ENCODE measurements at places on chromosomes 2 and 18.

DNA sequence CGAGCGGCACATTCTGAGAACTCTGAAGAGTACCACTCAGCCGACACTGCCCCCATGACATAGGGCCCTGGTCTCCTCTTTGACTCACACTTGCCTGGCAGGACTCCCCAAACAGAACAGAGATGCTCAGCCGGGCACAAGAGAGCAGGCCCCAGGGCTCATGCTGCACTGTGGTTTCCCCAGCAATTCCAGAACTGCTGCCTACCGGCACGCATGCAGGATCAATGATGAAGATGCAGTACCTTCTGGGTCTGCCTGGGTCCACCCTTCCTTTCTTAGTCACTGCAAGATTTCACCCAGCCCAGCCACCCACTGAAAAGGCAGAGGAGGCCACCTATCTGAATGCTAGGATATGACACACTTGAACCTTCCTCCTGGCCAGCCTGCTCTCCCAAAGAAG lies 49.4 kb downstream of the BCL11A start:
- no peak for DNase-seq

- no peak for DNase-seq
These were observed 310.8 kb downstream of the PIEZO2 start for GRCh38 chr18:10838553-10838952.

GRCh38 chr18:26941584-26941983 lies 76.1 kb upstream of the AQP4 start:
- no peak for DNase-seq

- DNase-seq: no peak
These were observed 40.3 kb upstream of the PKDCC start for GRCh38 chr2:42007551-42007950.

DNA sequence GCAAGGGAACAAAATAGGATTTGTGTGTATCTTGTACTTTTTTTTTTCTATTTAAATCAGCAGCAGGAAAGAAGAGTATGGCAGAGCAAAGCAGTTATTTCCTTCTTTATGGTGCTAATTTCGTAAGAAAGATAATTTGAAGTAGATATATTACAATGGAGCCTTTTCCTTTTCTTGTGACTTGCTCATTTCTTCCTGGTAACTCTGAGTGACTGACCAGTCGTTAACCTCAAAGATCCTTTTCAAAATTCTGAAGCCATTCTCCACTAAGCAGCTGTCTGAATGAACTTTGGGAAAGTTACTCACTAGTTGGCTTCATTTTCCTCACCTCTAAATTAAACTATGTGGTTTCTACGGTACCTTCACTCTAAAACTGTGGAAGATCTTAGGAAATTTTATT lies 24.6 kb downstream of the AFTPH start:
- DNase-seq: no peak

GRCh38 chr2:105290981-105291660 lies 38.4 kb downstream of the TGFBRAP1 start:
- no peak for DNase-seq

DNA sequence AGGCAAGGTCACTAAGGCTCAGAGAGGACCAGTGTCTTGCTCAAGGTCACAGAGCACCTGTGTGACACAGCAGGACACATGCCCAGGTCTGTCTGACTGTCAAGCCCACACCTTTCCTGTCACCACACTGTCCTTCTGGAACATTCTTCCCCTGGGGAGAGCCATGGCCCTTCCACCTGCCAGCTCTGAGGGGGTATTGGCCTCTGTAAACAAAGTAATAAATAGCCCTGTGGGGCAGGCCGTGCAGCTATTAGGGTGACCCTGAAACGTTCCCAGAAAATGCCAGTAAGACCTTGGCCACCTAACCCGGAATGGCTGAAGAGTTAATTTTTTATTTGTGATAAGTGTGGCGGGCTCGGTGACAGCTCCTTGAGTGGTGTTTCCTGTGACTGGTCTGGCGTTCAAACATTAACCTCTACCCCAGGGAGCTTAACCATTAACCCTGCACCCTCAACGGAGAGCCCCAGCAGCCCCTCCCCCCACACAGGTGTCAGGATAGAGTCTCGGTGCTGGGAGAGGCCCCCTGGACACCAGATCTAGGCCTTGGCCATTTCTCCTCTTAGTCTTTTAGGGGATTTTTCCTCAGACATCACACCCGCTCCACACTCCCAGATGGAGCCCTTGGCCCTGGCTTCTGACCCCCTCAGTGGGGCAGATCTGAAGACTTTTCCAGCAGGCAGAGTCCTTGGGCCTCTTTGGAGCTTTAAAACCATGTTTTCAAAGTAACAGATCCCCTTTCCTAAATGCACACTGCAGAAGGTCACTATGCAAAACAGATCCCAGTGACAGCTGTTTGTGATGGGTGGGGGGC lies 36.6 kb downstream of the SCTR start:
- DNase-seq: no peak

- DNase-seq: no peak
These were observed 1875.2 kb upstream of the PIK3C3 start for GRCh38 chr18:40079786-40080185.

DNA sequence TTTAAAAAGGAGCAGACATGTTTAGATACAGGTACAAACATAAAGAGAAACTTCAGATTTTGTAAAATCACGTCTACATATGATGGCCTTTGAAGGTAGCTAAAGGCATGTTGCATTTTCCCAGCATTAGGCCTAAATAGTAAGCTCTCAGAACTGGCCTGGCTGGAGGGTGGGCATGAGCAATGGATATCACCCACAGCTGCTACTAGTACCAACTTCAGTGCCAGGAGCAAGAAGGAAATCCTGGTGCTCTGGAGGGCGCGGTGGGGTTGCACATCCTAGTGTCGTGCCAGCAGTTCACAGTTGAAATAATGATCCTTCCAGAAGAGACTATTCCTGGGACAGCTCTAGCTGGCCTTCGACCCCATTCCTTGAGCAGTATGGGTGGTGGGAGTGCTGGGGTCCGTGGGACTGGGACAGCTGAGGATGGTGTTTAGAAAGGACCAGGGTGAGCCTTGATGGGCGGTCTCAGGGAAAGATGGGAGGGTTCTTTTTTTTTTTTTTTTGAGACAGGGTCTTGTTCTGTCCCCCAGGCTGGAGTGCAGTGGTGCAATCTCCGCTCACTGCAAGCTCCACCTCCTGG lies 4.9 kb downstream of the DES start:
- no peak for DNase-seq

DNA sequence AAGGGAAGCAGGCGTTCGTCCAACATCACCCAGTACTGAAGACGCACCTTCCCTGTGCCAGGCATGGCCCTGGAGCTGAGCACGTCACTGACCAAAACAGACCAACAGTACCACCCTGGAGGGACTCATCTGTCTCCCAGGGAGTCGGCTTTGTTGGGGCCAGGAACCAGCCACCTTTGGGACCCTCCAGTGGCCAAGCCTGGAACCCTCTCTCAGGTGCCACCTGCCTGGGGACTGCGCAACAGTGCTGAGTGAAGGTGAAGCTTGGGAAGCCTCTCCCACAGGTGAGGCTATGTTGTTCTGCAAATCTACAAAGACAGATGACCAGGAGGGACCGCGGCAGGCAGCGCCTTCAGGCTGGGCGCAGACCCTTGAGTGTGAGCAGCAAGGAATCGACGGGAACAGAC lies 91.4 kb upstream of the OTOS start:
- no peak for DNase-seq

DNA sequence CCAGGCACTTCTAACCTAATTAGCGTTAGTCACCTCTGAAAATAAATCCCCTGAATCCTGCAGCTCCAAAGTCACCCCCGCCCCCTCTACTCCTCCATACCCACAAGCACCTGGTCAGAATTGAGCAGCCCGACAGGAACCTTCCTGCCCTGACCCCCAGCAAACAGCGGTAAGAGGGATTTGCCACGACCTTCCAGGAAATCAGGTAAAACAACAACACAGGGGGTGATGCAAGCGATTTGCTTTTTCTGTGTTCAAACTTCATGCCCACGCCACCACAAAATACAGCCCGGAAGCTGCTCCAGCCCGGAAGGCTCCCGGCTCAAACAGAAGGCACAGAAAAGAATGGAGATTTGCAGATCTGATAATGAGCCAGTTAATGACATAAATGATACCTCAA lies 367.1 kb downstream of the GPD2 start:
- no peak for DNase-seq

- DNase-seq: no peak
These were observed 19.7 kb upstream of the SH3RF3 start for GRCh38 chr2:109109342-109109741.

GRCh38 chr2:44655401-44655864 lies 286.1 kb upstream of the SIX3 start:
- DNase-seq: no peak

DNA sequence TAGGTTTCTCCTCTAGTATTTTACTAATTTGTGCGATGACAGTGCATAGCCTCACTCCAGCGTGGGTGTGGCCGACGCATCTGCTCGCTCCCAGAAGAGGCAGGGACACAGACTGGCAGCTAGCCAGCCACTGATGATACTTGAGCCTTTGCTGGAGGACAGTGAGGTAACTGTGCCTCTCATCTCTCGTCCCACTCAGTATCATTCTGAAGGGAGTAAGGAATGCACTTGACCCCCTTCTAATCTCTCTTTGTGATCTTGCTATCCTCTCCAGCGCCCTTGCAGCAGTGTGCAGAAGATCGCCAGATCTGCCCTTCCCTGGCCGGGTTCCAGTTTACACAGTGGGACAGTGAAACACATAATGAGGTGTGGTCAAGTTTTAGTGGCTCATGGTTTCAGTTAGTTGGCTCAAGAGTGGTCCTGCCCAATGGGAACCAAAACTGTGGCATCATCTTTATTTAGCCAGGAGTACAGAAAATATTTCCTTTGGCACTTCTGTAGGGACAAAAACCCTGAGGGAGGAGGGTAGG lies 17.5 kb downstream of the NCAPH start:
- peak; percentile 67 for DNase-seq

DNA sequence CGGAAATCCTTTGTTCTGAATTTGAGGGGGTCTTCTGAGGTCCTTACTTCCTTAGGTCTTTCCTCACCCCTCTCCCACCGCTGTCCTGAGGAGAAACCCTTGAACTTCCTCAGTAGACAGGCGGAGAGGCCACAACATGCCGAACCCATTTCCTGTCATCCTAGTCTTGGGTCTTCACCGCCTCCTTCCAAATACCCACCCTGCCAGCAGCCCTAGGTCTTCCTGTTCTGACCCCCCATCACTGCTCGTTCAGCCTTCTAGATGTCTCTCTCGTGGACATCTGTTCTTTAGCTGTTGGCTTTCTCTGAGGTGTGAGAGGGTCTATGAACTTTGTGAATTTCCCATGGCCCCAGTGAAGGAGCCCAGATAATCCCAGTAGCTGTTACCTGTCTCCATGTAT lies 27.2 kb upstream of the CYP27A1 start:
- no peak for DNase-seq

DNA sequence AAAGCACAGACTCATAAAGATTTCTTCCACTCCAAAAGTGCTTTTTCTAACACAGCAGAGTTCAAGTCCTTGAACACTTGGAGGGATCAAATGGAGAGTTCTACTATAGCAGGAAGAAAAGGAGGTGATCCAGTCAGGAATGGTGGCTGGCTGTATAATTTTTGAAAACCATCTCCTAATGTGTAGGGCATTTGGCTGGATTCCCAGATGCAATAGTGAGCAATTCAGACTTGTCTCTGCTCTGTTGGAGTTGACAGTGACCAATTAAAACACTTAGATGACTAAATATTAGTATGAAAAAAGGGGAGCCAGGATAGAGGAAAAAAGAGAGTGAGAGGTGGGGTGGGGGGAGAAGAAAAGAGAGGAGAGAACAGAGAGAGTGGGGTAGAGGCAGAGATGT lies 5.3 kb upstream of the G6PC2 start:
- peak; percentile 7 for DNase-seq

- DNase-seq: no peak
These were observed 89.9 kb downstream of the NOL10 start for GRCh38 chr2:10599921-10600320.

- no peak for DNase-seq
These were observed 480.9 kb upstream of the TMEFF2 start for GRCh38 chr2:192675681-192676080.

DNA sequence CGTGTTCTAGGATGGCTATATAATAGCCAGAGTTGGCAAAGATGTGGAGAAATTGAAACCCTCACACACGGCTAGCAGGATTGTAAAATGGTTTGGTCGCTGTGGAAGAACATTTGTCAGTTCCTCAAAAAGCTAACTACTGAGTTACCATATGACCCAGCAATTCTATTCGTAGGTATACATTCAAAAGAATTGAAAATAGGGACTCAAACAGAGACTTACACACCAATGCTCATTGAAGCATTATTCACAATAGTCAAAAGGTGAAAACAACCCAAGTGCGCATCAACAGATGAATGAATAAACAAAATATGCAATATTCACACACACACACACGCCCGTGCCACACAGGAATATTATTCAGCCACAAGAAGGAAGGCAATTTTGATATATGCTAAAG lies 98.7 kb downstream of the PLA2R1 start:
- no peak for DNase-seq

All from GM04504 (cell line).